Heart left ventricle (tissue), 16 donors: ENCODE measurements at places on chromosomes 5 and 9. TPM values are rescaled to one million over a fixed set of nuclear protein-coding genes. Genes with fewer than 3 reads are reported as not detected.

DNA sequence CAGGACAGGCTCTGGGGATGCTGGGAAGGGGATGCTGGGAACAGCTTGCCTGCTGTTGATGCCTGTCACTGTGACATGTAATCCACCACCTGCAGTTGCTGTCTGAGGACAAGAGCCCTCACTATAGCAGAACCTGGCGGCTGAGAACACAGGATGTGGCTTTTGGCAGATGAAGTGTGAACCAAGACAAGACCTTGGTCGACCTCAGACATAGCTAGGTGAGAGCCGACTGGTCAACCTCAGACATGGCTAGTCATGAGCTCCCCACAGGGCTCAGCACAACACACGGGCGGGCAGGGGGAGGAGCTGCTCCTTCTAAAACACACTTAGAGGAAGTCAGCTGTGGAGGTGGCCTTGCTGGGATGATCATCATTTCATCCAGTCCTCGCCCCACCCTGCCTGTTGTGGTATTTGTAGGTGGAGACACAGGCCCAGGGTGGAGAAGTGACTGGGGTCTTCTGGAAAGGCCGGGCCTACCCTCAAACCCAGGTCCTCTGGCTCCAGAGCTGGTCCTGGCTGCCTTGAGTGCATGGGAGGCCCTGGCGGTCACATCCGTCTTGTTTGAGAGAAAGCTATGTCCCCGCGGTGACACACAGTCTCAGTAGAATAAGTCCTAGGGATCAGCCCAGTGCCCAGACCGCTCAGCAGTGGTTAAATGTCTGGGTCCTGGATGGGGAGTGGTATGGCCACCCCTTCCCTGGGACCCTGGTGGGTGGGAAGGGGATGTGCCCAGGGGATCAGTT lies 6.1 kb downstream of the SUSD3 start:
- H3K36me3 ChIP-seq = no peaks in the 10 kb centered on the region
- DNase-seq = peak; percentile 74
- no peak overlapping the region for H3K4me3 ChIP-seq
- peaks cover 8% of the 10 kb centered on the region for H3K4me1 ChIP-seq
- no peak overlapping the region for H3K27ac ChIP-seq
- H3K27me3 ChIP-seq = no peaks in the 10 kb centered on the region

- no peaks in the 10 kb centered on the region for H3K4me1 ChIP-seq
- H3K27me3 ChIP-seq = no peaks in the 10 kb centered on the region
- H3K27ac ChIP-seq = peak overlapping the region; percentile 37
- no peaks in the 10 kb centered on the region for H3K36me3 ChIP-seq
Measured at GRCh38 chr9:91159664-91160121, 202.0 kb downstream of the AUH start.

GRCh38 chr5:156164306-156164705 lies 162.7 kb upstream of the SGCD start:
- H3K4me1 ChIP-seq = no peaks in the 10 kb centered on the region
- H3K27me3 ChIP-seq = no peaks in the 10 kb centered on the region
- no peak overlapping the region for H3K27ac ChIP-seq
- DNase-seq = no peak

DNA sequence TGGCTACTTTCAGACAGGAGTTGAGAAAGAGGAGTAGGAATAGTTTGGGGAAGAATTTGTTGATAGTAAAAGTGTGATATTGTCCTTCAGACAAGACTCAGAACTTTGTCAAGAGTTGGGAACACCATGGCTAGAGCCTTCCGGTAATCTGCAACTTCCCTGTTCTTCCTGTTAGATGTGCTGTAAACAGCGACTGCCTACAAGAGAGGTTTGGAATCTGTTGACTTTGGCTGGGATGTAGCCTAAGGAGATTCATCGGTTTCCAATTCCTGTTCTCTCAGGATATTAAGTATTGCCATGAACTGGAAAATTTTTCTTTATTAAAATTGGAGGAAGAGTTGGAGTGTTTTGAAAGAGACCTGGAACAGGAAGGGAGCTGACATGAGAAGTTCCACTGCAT lies 43.9 kb downstream of the ARHGAP26 start:
- H3K27ac ChIP-seq = peak overlapping the region; percentile 73
- no peaks in the 10 kb centered on the region for H3K27me3 ChIP-seq
- H3K4me1 ChIP-seq = peaks cover 93% of the 10 kb centered on the region
- no peaks in the 10 kb centered on the region for H3K36me3 ChIP-seq

GRCh38 chr9:87567571-87567970 lies 69.9 kb downstream of the DAPK1 start:
- H3K27me3 ChIP-seq = no peaks in the 10 kb centered on the region
- no peak overlapping the region for H3K27ac ChIP-seq
- no peak overlapping the region for H3K4me3 ChIP-seq
- H3K36me3 ChIP-seq = no peaks in the 10 kb centered on the region
- no peak for DNase-seq

SPAG8 gene
- total RNA-seq = 4.0 TPM
